ENCODE measurements at places on chromosomes 1 and 21.

- no peak for DNase-seq
Measured at GRCh38 chr1:231138236-231138635, 23.6 kb upstream of the TRIM67 start.

DNA sequence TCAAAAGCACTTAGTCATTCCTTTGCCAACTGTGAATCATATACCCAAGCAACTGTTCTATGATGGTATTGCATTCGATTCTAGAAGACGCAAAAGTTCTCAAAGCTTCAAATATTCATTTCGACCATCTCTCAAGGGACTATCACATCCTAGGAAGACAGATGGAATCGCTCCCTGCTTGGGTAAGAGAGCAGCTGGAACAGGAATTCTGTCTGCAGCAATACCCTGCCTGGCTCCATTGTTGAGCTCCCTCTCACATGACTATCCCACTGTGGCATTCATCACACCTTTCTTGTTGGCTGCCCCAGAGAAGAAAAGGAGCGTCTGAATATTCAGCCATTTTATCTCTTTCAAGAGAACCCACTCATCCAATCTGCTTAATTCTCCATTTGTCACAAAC, 397.7 kb downstream of the NTNG1 start:
- DNase-seq, result no peak

DNA sequence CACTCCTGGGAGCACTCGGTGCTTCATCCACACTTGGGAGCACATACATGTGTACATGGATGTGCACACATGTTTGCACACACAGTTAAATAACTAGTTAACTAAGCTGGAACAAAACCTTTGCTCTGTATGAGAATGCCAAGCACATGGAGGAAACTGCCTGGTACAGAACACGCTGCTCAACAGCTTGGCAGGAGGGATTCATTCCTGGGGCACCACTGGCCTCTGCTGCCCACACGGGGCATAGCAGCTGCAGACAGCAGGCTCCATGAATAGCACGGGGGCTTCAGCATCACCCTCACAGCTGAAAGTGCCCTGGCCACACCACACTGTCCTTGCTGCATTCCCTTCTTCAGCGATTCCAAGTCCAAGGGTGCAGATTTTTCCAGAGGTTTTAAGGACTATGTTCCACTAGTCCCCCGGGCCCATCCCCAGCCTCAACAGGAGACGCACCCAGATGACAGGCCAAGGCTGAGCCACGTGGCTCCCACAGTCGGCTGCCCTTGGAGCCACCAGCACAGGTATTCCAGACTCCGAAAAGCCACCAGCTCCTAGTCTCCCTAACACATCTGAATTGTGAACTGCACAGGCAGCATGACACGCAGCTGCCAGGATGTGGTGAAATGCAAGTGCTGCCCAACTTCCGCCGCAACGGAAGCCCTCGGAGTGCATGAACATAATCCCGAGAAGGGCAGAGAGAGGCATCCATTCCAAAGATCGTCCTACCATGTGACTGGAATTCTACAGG, 16.9 kb downstream of the NPHP4 start:
- peak; percentile 54 for DNase-seq

DNA sequence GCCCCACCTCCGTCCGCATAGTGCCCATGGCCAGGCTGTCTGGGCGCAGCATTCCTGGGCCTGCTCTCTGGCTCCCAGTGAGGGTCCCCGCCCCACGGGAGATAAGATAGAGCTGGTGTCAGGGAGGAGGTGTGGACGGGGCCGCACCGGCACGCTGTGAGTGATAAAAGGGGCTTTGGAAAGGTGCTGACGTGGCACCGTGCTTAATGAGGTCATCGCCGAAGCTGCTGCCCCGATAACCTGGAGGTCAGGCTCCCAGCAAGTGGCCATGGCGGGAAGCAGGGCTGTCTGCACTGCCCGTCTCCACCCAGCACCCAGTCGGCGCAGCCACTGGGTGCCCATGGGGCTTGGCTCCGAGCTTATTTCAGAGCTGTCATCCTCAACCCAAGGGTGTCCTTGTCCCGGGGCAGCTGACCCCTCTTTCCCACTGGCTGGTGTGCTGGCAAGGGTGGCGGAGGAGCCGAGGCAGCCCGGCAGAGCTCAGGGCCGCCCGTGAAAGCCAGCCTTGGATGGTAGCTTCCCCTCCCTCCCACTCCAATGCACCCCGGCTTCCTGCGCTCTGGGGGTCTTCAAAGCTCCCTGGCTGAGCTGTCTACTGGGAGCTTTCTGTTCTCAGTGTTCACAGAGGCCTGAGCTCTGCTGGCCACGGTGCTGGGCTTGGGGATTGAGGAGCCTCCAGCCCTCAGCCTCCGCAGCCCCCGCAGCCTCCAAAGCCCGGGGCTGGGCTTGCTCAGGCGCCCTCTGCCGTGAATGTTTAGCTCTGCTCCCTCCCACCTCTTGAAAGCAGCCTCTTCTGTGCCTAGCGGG, 105.1 kb upstream of the ARHGEF16 start:
- DNase-seq, result no peak

- DNase-seq, result no peak
Measured at GRCh38 chr21:17495680-17496079, 17.2 kb upstream of the CXADR start.

GRCh38 chr1:71498542-71498941, 417.7 kb upstream of the ZRANB2 start:
- DNase-seq, result no peak

GRCh38 chr1:111404588-111404987, 22.9 kb downstream of the OVGP1 start:
- DNase-seq, result no peak

GRCh38 chr1:48216941-48217340, 5.6 kb upstream of the SLC5A9 start:
- DNase-seq, result peak; percentile 28

DNA sequence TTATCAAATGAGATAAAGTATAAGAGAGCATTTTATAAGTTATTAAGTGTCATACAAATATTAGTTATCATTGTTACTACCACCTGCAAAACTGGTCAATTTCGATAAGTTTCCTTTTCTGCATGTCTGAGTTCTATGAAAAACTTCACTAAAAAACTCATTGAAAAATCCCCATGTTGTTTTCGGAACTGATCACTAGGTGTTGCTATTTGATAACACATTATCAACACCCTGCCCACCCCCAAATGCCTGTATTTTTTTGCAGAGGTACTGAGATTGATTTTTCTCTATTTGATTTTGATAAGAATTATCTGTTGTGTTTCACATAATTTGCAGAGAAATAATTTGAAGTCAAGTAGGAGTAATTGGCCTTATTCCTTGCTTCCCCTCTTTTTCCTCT, 22.1 kb upstream of the DISP1 start:
- DNase-seq, result peak; percentile 71

DNA sequence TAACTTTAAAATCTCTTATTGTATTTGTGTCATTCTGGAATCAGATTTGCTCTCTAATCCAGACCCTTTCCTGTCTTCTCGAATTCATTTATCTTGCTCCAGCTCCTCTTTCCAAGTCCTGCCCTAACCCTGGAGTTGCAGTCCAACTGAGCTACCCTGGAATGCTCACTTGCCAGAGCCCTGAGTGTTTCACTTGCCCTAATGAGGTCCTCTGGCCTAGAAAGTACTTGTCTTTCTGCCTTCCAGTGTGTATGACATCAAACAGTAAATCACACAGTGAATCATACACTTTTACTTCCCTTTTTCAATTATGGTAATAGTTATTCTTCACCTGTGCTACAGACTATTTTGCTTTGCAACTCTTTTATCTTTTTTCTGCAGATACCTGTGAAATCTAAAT, 96.9 kb downstream of the NEK7 start:
- DNase-seq, result no peak

GRCh38 chr1:143661418-143662101, 310.2 kb downstream of the FAM72C start:
- no peak for DNase-seq

DNA sequence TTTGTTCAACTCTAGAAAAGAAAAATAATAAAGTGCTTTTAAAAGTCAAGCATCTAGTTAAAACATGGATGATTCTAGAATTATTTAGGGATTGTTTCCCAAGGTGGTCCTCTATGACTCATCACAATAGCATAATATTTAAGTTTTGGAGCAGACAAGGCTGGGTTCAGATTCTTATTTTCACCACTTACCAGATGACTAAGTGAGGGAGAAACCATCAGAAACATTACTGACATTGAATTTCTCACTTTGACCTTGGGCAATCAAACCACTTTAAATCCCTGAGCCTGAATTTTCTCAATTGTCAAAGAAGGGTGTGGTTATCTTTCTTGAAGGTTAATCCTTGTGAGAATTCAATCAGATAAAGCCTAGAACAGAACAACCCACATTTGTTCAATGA, 102.5 kb upstream of the PTGFR start:
- DNase-seq, result no peak

DNA sequence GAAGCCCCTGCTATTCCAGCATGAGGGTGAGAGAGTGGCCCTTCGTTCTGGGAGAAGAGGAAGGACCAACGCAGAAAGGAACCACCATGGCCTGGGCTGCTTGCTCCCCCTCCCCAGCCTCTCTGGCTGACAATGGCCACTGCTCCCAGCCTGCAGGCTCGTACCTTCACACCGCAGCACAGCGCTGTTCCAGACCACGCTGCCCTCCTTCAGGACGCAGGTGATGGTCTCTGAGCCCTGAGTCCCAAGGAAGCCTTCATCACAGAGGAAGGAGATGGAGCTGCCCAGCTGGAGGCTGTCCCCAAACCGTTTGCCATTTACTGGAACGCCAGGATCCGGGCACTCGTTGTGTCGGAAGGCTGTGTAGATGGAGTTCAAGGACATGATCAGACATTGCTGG, 124.9 kb upstream of the HMGB4 start:
- DNase-seq, result no peak

DNA sequence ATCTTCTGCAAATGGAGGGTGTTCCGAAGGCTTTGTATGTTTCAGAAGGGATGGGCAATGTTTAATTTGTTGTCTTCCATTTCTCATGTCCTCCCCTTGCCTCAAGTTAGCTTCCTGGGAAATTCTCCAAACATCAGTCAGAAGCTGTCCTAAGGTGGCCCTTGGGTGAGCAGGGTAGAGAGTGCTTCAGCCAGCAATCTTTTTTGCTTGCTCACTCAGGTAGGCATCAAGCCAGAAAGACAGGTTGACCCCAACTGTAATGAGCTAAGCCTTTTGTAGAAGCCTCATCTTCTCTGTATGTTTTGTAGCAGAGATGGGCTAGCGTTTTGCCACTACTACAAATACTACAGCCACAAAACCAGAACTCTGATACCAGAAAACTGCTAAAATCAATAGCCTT, 321.5 kb upstream of the FAM78B start:
- no peak for DNase-seq

DNA sequence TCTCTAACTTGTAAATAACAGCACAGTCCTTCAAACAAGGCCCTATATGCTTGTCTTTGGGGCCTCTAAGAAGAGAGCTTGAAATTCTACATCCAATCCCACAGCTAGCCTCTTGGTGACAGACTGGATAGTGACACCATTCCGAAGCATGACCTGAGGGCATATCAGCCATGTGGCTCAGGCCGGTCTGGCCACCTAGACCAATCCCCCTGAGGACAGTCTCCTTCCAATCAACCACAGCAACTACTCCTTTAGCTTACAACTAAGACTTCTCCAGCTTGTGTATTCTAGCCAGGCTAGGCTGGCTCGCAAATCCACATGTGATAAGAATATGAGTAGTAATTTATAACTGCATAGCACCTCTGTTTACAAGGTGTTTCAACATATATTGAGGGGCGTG, 14.0 kb downstream of the BCAR3 start:
- DNase-seq, result no peak

GRCh38 chr1:219173434-219173757, 282 bp upstream of the LYPLAL1 start:
- no peak for DNase-seq

DNA sequence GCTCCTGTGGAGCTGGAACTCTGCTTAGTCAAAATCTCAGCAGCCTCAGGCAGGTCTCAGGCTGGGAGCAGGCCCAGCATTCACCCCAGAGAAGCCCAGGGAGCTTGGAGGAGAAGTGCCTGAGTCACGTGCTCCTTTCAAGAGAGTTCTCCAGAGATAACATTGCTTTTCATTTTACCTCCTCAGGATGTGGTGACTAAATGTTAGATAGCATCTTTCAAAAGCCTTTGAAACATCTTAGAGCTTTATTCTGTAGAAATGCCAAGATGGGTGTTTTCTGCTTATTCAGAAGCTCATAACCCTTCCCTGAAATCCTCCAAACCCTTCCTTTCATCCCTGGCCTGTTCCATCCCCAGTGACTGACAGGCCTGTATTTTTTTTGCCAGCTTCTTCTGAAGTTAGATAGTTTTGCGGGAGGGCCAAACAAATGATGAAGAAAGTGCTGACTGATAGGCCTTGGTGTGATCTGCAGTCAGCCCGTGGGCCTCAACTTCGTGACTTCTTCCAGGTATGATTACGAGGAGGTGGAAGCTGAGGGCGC, 58.0 kb downstream of the PGM1 start:
- DNase-seq, result peak; percentile 30

- peak; percentile 82 for DNase-seq
Measured at GRCh38 chr1:231187571-231187970, 25.7 kb downstream of the TRIM67 start.

- DNase-seq, result no peak
Measured at GRCh38 chr21:34054259-34054658, 19.1 kb upstream of the MRPS6 start.
